Right ventricle myocardium inferior (tissue), 1 donor: ENCODE measurements at places on chromosomes 11 and 22. TPM values are rescaled to one million over a fixed set of nuclear protein-coding genes. Genes with fewer than 3 reads are reported as not detected.

DNA sequence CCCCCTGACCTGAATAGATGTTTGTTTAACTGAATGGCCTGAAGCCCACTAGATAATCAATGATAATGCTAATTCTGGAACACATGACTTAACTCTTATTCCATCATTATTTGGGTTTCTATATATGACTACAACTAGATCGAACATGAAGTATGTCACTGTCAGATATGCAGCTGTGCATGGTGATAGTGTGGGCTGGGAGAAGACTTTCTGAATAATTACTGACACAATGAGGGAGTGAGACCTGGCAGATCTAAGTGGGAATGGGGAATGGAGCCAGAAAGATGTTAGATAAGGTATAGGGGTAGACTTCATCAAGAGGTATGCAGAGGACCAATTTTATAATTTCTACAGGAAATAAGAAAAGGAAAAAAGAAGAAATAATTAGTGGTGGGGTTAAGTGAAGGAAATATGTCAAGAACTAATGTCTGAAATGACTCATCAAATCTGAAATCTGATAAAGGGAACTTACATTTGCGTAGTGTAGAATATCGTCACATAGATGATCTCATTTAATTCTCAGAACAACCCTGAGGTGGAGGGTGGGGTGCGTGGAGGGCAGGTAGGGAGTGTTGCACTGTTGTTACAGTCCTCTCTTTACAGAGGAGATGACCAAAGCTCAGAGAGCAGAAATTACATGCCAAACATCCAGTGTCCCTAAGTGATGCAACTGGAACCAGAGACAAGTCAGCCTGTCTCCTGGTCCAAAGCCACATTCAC lies 68.2 kb upstream of the EED start:
- no peak for DNase-seq

DNA sequence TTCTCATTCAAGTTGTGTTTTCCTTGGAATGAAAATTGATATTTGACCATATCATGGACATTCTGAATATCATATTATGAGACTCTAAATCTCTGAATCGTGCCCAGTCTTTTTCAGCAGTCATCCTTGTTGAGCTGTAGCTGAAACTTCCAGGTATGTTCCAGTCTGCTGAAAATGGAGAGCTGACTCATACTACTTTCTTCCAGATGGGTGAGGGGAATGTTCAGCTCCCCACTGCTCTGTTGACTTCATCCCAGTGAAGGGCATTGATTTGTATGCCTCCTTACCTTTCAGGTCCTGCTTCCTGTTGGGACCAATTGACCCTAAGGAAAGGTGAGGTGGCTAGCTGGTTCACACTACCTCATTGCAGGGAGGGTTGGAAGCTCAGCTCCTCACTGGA lies 3.5 kb downstream of the OR5P2 start:
- DNase-seq, result no peak

DLAT gene
- total RNA-seq, result 157 TPM

PGA5 gene
- total RNA-seq, result 0.95 TPM

DNA sequence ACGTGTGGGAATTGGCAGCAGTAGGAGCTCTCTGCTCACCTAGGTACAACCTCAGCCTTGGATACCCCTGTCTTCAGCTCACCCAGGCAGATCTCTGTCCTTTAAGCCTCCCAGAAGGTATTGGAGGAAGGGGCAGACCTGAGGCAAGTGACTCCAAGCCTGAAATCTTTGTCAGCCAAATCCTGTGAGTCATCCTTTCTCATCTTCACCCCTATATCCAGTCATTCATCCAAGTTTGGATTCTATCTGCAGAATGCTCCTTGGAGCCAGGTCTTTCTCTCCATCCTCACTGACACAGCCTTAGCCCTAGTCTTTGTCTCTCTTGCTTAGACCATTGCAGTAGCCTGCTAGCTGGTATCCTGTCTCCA lies 10.4 kb upstream of the THY1 start:
- DNase-seq, result no peak

- no peak for DNase-seq
Observed at GRCh38 chr22:27785831-27786230, 15.7 kb downstream of the MN1 start.

SLC22A12 gene
- not detected for total RNA-seq

VPREB1 gene
- total RNA-seq, result not detected

DNA sequence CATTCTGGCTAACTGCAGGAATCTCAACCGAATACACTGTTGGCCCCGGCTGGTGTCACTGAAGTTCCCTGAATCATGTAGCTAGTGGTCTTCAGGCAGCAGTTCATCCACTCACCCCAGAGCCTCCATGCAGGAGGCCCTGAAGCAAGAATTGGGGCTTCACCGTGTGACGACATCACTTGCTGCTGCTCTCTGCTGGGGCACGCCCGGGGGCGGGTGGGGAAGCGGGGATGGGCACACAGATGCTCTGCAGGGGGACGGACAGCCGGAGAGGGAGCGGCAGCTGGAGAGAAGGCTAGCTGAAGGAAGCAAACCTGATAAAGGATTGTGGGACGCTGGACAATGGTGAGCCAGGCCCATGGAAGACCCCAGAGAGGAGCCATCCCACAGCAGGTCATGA lies 17.0 kb downstream of the B3GAT1 start:
- DNase-seq, result no peak

B3GAT1 gene
- 0.16 TPM for total RNA-seq

MB gene
- total RNA-seq, result 17,829 TPM

RIBC2 gene
- total RNA-seq, result 0.51 TPM

DNA sequence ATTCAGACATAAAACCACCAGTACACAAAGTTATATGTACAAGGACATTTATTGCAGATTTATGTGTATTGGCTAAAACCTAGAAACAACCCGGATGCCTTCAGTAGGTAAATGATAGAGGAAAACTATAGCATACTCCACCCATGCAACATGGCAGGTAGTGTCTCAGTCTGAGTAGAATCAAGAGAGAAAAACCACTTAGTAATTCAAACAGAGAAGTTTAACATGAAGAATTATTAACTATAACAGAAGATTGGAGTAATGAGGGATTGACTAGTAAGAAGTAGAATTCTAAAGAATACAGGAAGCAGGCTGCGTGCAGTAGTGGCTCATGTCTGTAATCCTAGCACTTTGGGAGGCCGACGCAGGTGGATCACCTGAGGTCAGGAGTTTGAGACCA lies 16.2 kb upstream of the SPTY2D1 start:
- no peak for DNase-seq

- DNase-seq, result no peak
Observed at GRCh38 chr11:128174465-128175291, 412.7 kb downstream of the ETS1 start.

KLHDC7B gene
- not detected for total RNA-seq

DNA sequence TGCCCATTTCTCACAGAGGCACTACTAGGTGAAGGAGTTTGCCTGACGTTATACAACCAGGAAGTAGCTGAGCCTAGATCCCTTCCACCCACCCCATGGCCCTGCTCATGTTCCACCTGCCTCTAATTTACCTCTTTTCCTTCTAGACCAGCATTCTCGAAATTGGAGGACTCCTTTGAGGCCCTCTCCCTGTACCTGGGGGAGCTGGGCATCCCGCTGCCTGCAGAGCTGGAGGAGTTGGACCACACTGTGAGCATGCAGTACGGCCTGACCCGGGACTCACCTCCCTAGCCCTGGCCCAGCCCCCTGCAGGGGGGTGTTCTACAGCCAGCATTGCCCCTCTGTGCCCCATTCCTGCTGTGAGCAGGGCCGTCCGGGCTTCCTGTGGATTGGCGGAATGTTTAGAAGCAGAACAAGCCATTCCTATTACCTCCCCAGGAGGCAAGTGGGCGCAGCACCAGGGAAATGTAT lies 14.1 kb downstream of the PIK3IP1 start:
- DNase-seq, result no peak

DNA sequence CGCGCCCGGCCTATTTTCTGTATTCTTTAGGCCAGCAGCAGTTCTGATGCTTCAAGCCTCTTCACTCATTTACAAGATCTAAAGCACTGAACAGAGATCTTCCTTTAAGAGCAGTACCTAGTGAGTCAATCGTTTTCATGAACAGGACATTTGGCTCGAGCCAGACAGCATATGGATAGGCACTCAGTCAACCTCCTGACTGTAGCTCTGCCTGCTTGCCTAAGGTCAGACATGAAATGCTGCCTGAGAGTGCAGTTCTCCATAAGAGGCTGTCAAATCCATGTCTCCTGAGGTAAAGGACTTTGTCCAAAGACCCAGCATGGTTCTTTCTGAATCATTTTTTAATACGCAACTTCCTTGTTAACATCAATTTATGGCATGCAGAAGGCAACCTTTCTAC lies 941.2 kb downstream of the DLG2 start:
- DNase-seq, result no peak

DNA sequence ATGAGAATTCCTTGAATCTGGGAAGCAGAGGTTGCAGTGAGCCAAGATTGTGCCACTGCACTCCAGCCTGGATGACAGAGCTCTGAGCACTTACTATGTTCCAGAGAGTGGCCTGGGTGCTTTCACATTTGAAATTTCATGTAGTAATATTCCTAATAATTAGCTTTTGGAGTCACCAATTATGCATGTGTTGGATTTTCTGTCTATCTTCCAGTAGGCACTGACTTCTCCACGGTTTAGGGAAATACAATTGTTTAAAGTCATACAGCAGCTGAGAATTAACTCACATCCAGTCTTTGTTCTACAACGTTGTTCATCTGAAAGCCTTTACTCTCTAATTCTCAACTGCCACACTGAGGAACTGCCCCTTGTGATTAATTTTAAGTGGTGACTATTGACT lies 150.2 kb downstream of the CSNK2A3 start:
- no peak for DNase-seq

GRCh38 chr11:74397501-74398243 lies 561 bp downstream of the PGM2L1 start:
- DNase-seq, result peak; percentile 75
